Stimulated activated CD8-positive, alpha-beta memory T cell treated with anti-CD3 and anti-CD28 coated beads, Interleukin-7, amount 100 ng/mL, for 1 hour (primary cell): ENCODE measurements at places on chromosomes 2 and 18.

- DNase-seq: no peak
Measured at GRCh38 chr2:32864334-32865111, 82.2 kb upstream of the LTBP1 start.

DNA sequence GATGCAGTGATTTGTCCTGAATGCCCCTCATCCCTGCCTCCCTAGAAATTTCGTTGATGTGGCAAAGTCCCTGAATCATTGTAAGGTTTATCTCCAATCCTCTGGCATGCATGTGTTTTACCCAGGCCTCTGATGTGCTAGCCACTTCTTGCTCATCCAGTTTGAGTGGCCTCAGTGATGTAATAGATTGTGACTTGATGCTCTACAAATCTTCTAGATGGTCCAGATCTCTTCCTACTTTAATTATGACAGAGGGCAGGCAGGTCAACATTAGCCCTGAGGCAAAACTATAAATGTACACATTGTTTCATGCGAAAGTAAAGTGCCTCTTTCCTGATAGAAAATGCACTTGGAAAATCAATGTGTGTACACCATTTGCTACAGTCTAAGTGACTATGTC is 54.5 kb downstream of the LONRF2 start:
- DNase-seq: no peak

GRCh38 chr2:85583667-85584353 is 421 bp upstream of the VAMP5 start:
- no peak for DNase-seq

GRCh38 chr18:23165271-23166068 is 30.2 kb downstream of the CABLES1 start:
- no peak for DNase-seq

DNA sequence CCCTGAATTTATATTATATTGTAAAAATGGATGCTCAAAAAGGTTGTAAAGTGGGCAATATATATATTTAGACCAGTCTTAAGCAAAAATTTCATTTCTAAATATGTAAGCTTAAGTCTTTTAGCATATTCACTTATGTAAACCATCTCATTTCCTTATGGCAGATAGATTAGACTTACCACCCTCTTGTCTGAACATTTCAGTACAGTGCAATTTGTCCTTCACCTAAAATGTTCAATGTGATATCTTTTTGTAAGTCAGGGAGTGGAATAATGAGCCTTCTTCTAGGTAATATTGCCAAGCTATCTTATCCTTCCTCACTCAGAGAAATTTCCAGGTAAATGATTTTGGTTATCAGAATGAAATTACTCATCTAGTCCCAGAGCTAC is 92.3 kb downstream of the KLF7 start:
- DNase-seq: no peak

- no peak for DNase-seq
Measured at GRCh38 chr2:184729581-184729980, 131.3 kb downstream of the ZNF804A start.

DNA sequence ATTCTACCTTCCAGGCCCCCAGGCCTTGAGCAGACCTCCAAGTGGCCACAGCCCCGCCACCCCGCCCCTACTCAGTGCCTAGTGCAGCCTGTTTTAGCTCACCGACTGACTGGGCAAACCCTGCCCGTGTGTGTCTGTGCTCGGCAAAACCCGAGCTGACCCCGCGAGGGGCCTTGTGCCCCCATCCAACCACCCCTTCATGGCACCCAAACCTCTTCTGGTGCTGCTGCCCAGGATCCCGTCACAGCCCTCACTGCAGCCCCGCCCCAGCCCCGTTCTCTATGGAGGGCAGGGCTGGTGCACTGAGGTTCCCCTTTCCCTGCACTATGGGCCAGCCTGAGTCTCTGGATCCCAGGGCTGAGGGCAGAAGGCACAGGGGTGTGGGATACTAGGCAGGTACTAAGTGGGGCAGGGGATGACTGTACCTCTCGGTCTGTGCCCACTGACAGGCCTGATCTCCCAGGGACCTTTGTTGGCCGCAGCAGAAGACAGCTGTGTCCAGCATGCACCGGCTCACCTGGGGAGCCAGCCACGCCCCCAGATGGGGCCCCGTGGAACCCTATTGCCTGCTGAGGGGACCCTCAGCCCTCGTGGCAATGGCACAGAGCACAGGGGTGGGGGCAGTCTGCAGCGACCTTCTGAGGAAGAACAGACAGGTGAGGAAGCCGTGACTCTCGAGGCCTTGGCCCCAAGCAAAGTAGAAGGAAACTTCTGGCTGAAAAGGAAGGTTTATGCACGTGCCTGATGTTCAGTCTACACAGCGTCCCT is 69.9 kb upstream of the OTOS start:
- no peak for DNase-seq

GRCh38 chr2:16774091-16774490 is 108.5 kb upstream of the CYRIA start:
- DNase-seq: no peak

DNA sequence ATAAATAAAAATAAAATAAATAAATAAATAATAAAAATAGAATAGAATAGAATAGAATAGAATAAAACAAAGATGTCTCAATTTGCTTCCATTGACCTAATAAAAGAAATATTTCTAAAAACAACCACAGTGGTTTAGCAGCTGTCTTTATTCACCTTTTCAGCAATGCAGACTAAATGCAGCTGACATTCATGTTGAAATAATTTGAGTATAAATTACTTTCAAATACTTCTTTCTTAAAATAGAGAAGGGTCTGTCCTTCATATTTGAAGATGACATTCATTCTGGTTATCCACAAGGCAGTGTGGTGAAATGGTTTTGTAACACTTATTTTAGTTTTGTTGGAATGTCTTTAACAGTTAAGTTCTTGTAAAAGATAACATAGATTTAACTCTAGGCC is 469.4 kb downstream of the IRS1 start:
- DNase-seq: no peak

DNA sequence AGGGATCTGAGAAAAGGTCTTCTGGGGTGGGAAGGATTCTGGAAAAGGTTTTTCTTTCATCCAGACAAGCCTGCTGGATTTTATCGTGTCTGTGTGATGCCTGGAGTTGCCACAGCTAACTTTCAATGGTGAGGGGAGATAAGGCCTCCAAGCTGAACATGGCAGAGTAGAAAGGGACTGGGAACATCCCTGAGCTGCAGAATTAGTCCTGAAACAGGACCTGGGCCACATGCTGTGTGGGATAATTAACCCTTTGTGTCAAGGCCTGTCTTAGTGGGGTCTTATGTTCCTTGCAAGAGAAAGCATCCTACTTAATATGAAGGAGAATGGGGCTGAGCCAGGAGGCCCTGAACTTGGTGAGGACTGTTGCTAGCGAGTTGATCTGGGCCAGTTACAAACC is 66.4 kb downstream of the VSNL1 start:
- DNase-seq: no peak

GRCh38 chr2:102667072-102667471 is 47.7 kb downstream of the SLC9A2 start:
- no peak for DNase-seq

GRCh38 chr2:62071760-62072680 is 123.9 kb upstream of the B3GNT2 start:
- DNase-seq: no peak

DNA sequence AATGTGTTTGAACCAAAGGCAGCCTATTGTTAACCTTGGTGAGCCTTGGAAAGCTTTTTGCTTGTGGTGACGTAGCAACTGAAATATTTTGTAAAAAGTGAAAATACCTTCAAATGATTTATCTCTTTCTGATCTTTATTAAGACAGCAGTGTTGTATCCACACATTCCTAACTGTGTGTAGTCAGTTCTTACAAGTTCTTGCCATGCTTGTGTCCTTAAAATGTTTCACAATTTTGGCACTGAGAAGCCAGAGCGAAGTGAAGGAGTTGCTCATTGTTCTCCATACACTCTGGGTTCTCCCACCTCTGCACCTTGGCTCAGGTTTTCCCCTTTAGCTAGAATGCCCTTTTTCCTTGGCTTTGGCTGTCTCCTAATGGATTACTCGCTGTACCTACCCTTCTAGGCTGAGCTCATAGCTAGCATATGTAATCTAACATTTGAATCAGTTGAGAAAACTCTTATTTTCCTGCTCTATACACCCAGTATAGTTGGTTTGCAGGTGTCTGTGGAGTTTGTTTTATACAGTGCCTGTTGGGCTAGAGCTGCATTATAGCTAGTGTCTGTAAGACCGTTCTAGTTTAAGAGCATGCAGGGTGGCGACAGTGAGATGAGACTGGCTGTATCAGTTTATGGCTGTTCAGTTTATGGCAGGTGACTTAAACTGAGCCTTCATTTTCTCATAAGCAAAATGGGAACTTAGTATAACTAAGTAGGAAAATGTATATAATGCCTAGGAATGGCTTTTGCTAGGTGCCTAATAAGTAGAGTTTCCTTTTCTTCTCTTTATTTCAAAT is 45.5 kb downstream of the FMNL2 start:
- DNase-seq: no peak

GRCh38 chr18:79397830-79398761 is 2.4 kb downstream of the NFATC1 start:
- no peak for DNase-seq

DNA sequence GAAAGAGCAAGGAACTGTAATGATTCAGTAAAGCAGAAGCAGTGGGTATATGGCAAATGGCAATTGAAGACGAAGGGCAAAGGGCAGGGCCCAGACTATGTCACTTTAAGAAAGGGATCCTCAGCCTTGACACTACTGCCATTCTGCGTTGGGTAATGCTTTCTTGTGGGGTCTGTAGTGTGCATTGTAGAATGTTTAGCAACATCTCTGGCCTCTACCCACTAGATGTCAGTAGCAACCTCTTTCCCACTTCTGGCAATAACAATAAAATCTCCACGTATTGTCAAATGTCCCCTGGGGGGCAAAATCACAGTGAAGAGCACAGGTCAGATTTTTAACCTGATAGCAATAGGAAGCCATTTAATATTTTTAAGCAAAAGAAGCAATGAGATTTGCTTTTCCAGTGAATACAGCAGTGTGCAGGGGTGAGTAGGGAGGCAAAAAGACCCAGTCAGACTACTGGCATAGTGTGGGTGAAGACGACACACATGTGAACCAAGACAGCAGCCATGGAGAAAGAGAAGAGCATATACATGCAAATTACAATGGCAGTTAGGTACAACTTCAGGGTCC is 209.5 kb downstream of the DYM start:
- no peak for DNase-seq

DNA sequence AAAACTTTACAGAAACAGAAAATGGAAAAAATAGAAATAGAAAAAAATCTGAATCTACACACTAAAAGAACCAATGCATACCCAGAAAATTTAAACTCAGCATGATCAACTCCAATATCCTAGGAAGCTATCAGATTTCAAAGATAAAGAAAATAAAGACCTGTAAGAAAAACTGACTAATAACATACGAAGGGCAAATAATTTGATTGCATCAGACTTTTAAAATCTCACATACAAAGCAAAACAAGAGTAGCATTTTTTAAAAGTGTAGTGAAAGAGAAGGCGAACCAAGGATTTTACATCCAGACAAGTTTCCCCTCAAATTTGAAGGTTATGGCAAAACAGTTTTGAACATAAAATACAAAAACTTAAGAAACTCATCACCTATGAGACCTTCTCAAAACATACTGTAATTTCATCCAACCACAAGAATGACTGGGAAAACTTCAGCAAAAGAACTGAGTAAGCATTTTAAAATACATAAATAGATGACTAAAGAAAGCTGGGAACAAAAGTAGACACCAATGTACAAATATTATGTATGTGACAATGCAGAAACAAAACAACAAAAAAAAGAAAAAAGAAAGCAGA is 54.8 kb downstream of the NBAS start:
- no peak for DNase-seq

- DNase-seq: no peak
Measured at GRCh38 chr2:151357359-151357758, at the start of gene TNFAIP6. TSS of gene TNFAIP6 (plus strand) at chr2:151357592. CDS start at chr2:151357667, 75 bp downstream.

- DNase-seq: no peak
Measured at GRCh38 chr2:189874586-189875320, 90.5 kb downstream of the PMS1 start.

- DNase-seq: no peak
Measured at GRCh38 chr2:164538240-164538866, 82.9 kb downstream of the GRB14 start.

DNA sequence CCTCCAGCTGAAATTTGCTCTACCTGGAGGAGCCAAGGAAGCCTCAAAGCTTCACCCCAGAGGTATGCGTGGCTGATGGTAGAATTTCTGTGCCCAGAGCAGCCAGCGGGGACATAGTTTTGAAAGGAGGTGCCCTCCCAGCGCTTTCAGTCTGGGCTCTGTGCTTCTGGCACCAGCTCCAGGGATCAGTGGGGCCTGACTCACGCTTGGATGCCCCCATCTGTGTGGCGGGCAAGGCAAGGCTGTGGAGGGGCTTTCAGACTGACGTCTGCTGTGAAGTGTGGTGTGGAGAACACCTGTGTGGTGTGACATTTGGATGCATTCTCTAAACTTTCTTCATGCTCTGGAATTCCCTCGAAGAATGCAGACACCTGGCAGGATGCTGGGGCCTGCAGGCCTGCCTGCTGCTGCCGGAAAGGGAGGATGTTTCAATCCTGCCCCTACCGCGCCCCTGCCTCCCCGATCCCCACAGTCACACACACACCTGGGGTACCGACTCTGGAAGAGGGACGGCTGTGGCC is 84.1 kb downstream of the CTIF start:
- DNase-seq: no peak

DNA sequence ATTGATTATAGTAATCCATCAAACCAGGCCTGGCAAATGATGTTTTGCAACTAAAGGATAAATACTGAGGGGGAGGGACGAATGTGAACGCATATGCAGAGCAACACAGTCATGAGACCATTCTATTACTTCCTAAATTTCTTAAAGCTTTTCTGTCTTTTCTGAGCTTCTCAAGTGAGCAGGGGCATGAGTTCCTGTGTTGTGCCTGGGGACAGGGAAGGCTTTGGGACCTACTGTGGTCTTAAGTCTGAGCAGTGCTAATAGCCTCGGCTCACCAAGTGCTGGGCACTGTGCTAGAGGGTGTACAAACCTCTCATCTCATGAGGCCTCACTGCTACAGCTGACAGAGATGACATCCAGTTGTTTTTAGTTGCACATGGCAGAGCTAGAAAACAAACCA is 182.4 kb downstream of the NEDD4L start:
- DNase-seq: no peak

- DNase-seq: no peak
Measured at GRCh38 chr2:235533198-235533597, 39.4 kb downstream of the AGAP1 start.

- no peak for DNase-seq
Measured at GRCh38 chr2:216474925-216475670, 23.5 kb upstream of the RPL37A start.
